ENCODE measurements at places on chromosomes 2 and 18. TPM values are rescaled to one million over a fixed set of nuclear protein-coding genes. Genes with fewer than 3 reads are reported as not detected.

CD28 gene
- 0.11 TPM for total RNA-seq

CGREF1 gene
- total RNA-seq, result 1.7 TPM

BMP10 gene
- total RNA-seq, result not detected

RGPD6 gene
- total RNA-seq, result 30.1 TPM

TLK1 gene
- 16.9 TPM for total RNA-seq

SNTG2 gene
- 0.26 TPM for total RNA-seq

MFSD2B gene
- total RNA-seq, result under 0.01 TPM

All from dermis lymphatic vessel endothelial cell (primary cell).